WERI-Rb-1 (cell line): ENCODE measurements at places on chromosomes 12 and 14.

DNA sequence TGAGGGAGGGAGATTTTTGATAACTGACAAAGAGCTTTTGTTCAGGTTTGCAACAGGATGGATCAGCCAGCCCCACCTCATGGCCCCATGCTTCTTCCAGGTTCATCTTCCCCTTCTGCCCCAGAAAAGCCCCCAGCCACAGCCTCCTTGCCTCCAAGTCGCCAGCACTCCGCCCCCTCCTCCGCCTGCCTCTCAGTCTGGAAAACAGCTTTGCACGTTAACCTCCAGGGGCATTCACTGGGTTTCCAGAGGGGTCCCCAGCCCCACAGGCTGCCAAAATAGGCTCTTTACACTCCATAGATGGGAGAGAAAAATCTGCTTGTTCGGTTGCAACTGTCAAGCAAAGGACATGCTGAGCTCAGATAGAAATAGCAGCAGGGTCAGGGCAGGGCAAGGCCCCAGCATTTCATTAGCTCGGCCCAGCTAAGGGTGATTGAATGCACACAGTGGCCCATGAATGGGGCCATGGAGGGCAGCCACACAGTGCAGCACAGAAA lies 253.6 kb downstream of the ZFP36L1 start:
- no peak for DNase-seq

- DNase-seq = no peak
Measured at GRCh38 chr14:73663548-73664212, 18.9 kb downstream of the DNAL1 start.

- DNase-seq = no peak
Measured at GRCh38 chr14:94660306-94660946, 48.2 kb downstream of the SERPINA3 start.

DNA sequence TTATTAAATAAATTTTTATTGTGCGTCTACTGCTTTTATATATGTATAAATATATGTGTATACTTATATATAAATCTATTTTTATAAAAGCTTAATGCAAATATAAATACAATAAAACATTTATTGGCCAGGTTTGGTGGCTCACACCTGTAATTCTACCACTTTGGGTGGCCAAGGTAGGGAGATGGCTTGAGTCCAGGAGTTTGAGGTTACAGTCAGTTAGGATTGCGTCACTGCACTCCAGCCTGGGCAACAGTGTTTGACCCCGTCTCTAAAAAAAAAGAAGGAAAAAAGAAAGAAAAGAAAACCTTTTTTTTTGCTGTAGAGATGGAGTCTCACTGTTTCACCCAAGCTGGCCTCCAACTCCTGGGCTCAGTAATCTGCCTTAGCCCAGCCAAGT lies 20.9 kb downstream of the ACTR6 start:
- DNase-seq = no peak
